ENCODE measurements at places on chromosomes 2 and 18. TPM values are rescaled to one million over a fixed set of nuclear protein-coding genes. Genes with fewer than 3 reads are reported as not detected.

The LDLRAD4 gene
- 27.1 TPM for total RNA-seq

The SP140 gene
- 4.4 TPM for total RNA-seq

The MYCN gene
- 7.0 TPM for total RNA-seq

The CD8B gene
- total RNA-seq, result 1.1 TPM

The PAPOLG gene
- total RNA-seq, result 16.2 TPM

The MC4R gene
- total RNA-seq, result not detected

The RPIA gene
- 12.3 TPM for total RNA-seq

The OR6B2 gene
- 5.1 TPM for total RNA-seq

Measured in sciatic nerve (tissue), 2 donors.